Activated CD4-positive, alpha-beta T cell treated with anti-CD3 and anti-CD28 coated beads, Interleukin-2, Interleukin-4, amounts not matched to agents 100 ng/mL and 50 ng/mL, durations not matched to agents 16 hours and 8 hours (primary cell): ENCODE measurements at places on chromosomes 6 and 20.

- no peak for DNase-seq
Observed at GRCh38 chr6:41049521-41049920, 3.5 kb upstream of the APOBEC2 start.

DNA sequence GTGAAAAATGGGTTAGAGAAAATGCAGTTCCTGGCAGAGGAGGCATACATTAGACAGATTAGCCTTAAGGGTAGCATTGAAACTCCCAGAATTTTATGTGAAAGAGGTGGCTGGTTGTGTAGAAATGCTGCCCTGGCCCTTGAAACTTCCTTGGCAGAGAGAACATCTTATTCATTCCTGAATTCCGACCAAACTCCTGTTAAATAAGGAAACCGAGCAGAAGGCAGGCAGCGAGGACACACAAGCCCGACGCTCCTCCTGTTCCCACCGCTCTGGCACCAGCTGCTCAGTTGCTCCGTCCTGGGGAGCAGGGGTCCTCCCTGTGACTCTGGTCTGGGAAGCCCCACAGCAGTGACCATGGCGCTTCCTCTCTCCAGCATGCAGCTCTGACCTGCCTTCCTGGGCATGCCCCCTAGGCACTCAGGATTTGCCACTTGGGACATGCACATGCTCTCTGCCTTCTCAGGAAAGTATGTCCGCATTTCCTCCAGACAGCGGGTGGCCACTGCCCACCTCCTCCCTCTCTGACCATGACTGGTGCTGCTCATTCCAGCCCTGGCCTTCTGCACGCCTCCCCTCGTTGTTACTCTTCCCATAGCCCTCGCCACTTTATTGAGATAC, 35.2 kb upstream of the CLDN20 start:
- no peak for DNase-seq

DNA sequence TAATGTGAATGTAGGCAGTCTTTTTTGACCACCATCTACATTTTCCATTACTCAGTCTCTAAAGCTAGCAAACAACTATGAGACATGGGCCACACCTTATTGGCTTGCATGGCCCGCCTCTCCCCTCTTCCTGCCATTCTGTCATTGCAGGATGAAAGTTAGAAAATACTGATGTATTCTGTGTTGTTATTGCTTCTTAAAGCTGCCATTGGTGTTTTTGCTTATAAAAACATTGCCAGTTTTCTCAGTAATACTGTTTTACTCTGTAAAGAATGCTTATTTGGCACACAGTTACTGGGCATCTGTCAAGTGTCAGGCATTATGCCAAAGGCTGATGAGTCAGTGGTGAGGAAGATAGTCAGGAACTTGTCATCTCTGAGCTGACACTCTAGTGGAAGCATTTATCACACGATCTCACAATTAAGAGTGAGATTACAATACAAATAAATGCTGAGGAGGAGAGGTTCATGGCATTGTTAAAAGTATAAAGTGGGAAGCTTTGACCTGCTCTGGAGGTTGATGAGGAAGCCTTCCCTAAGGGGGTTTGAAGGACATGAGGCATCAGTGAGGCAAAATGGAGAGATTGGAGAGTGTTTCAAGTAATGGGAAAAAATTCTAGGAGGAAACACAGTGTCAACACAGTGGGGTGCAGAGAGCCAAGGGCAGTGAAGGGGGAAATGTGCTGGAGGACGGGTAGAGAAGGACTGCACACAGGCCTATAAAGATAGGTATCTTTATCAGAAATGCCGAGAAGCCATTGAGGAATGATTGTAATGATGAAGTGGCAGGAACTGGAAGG, 14.7 kb downstream of the KLHL32 start:
- peak; percentile 23 for DNase-seq

GRCh38 chr6:112485827-112486212, 138.7 kb downstream of the RFPL4B start:
- DNase-seq = no peak

DNA sequence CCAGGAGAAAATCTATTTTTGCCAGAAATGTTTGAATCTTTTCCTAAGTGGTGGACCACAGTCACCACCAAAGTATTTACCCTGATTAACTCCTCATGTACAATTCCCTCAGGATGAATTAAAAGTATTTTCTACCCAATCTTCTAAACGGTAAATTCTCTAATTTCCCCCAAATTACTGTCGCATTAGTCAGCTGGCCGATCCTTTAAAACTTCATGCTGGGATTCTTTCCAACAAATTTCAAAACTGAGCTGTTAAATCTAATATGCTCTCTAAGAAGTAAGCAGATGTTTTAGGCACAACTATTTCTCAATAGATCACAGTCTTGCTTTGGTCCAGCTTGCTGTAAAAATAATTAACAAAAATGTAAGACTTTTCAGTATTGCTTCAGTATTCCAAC, 447.2 kb downstream of the FRK start:
- DNase-seq = no peak

GRCh38 chr6:130377915-130378314, 12.1 kb downstream of the TMEM200A start:
- no peak for DNase-seq

DNA sequence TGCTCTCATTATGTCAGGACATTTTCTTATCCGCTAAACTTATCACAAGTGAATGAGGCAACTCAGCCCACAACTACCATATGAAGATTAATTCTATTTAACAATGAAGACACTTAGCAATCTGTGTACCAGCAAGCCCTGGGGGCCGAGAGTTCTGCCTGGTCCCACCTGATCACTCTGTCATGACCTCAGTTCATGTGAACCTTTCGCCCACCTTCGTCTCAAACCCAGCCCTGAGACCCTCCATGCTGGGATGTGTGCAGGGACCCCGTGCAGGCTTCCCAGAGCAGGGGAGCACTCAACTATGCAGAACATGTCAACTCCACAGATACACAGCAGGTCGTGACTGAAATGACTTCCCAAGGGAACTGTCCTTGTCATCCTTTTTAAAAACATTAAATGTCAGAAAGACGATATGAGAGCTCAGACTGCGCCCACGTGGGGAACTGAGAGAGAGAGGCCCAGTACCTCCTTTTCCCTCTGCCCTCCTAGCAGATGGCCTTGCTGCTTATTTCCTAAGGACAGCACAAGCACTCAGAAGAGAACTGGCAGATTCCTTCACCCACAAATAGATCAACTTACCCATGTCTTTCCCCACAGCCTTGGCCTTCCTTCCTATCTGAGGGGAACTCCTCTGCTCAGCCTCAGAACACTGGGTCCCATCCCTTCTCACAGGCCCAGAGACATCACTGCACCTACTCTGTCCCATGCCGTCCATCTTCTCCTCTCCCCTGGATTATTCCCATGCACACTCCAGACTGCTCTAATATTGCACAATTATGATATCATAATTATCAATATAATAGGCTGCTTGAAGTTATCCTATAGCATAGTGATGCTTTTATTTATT, 11.5 kb downstream of the ABHD12 start:
- DNase-seq = no peak

- DNase-seq = no peak
Observed at GRCh38 chr6:11621119-11621518, 83.6 kb downstream of the TMEM170B start.

GRCh38 chr6:83815631-83816272, 37.4 kb upstream of the RIPPLY2 start:
- DNase-seq = no peak

DNA sequence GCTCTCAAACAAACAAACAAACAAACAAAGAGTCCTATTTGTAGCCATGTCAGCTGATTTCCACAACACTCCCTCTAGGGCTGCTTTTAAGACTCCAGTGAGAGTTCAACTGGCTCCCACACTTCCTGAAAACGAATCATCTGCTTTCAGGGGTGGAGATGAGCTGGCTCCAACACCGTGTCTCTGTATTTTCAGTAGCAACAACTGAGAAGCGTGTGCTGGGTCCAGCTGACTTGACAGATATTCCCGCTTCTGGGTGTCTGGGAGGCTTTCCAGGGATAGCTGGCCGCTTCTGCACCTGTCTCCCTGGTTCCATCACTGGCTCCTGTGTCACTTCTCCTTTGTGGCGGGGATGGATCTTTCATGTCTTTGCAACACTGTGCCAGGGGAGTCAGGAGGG, 272.5 kb upstream of the SOX4 start:
- no peak for DNase-seq

DNA sequence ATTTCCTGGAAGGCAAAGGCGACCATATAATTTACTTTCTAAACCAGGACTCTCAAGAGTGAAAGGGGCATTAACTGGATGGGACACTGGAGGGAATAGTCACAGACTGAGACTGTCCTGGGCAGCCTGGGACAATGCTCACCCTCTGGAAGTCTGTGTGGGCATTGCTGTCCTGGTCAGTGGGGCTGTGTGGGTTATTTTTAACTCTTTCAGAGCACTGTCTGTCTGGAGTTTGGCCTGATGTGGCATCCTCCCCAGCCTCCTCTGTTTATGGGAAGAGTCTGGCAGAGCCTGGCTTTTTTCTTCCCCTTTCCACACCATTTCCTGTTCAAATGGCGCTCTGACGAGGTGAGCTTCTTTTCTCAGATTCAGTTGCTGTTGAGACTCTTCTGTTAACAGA, 11.7 kb downstream of the DAAM2 start:
- DNase-seq = no peak
